ENCODE measurements at places on chromosomes 11 and 22.

DNA sequence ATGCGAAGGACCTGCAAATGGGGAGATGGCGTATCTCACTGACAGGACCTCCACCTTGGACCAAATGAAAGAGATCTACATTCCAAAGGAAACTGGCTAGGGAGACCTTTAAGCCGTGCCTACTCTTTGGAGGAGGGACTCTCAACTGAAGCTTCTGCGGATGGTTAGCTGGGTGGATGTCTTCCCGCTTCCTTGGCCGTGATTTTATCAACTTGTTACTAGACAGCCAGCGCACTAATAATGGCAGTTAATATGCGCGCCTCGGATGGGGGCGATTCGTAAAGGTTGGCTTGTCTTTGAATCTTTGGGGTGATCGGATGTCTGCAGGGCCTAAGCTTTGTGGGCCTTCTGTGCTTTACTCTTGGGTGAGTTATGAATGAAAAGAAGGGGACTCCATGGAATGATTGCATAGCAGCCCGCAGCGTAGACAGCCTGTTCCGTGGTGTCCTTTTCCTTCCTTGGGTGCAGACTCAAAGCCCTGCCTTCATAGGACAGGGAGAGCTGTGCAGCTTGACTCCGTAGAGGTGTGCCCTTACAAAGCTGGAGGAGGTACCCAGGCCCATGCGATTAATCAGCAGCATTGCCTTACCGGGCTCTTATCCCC is 1.5 kb downstream of the ZNRF3 start:
- DNase-seq, result no peak

DNA sequence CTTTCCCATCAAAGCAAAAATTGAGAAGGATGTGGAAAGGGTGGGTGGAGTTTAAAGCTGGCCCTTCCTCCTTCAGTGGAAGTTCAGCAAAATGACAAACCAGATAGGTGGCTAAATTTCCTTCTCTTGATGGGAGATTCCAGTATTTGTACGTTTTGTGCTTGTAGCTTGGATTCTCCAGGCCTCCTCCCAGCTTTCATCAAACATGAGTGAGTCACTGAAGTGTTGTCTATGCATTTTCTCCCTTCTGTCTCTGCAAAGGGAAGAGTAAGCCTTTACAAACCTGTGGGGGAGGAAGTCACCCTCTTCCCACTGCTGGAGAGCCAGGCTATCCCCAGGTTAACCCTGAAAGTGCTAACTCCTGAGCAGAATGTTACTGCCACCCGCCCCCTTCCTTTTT is 6.4 kb downstream of the MARK2 start:
- DNase-seq, result no peak

GRCh38 chr11:12158909-12159308 is 48.5 kb downstream of the MICAL2 start:
- no peak for DNase-seq

DNA sequence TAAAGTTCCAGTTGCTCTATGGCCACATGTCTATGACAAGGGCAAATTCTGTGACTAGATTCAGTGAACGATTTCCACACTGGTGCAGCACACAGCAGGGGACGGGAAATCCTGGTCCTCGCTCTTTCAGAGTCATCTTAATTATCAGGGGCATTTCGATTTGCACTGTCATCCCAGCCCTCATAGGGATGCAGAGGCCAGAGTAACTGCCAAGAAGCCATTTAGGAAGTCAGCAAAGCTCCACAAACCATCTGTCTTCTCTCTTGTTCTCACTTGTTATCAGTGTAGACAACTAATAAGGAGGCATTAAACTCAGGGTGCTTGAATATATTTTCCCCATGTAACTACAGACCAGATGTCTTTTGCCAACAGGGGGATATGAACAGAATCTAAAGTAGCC is 151.7 kb downstream of the STK33 start:
- no peak for DNase-seq

GRCh38 chr11:12532580-12532979 is 141.6 kb upstream of the TEAD1 start:
- no peak for DNase-seq

DNA sequence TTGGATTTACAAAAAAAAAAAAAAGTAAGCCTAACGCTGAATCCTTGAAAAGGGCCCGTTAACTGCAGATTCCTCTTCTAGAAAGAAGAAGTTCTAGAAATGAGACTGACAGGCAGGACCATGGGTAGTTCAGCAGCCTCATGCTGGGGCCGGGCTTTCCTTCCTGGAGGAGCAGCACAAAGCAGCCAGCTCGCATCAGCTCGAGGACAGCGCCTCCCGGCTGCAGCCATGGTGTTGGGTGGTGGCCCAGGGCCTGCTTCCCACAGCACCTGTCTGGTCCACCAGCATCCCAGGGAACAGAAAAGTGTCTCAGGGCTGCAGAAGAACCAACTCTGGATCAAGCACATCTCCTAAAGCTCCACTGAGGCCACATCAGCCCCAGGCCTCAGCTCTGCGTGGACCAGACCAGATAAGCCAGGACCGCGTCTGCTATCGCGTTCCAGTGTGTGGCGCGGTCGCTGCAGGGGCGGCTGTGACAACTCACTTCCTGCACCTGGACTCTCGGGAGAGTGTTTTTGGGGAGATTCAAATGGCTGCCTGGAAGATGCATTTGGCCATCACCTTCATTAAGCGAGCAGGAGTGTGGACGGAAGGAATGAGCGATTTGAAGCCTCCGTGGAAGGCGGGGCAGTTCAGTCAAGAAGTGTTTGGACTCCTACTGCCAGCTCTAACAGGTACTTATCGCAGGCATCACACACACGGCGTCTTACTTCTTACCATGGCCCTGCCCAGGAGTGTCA is 53.5 kb downstream of the MYH9 start:
- DNase-seq, result peak; percentile 88

- DNase-seq, result no peak
These were observed 18.3 kb upstream of the MICAL2 start for GRCh38 chr11:12091956-12092558.

- no peak for DNase-seq
These were observed 72.5 kb downstream of the KCNC1 start for GRCh38 chr11:17807034-17807433.

DNA sequence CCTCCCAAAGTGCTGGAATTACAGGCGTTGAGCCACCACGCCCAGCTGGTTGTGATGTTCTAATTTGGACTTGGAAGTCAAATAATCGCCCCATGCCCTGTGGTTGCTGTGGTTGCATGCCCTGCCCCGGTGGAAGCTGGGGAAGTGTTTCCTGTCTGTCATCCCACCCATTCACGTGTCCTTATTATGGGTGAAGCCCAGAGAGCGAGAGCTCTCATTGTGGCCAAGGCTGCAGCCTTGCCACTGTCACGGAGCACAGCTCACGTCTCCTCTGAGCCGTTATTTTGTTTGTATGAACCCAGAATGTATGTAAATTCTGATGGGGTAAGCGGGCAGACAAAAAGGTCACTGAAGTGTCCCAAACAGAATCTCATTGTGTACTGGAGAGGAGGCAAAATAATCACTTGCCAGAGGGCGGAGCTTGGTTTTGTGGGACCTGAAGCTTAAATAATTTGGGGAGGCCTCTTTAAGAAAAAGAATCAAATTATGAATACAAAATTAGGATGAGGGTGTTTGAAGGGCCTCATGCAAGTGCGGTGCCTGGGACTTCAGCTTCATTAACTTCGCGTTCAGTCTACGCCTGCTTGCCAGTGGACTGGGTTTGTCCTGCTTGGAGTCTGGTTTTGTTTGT is 25.8 kb upstream of the TREH start:
- peak; percentile 67 for DNase-seq

- no peak for DNase-seq
These were observed 57.3 kb downstream of the PIK3C2A start for GRCh38 chr11:17150521-17150920.

GRCh38 chr11:66556086-66556485 is 9.4 kb downstream of the ACTN3 start:
- DNase-seq, result no peak

Measured in hematopoietic multipotent progenitor cell treated with erythropoietin and hydrocortisone succinate and interleukin-3 and kit ligand, for 8 days (in vitro differentiated cells).